ENCODE measurements at places on chromosomes 6 and 20.

GRCh38 chr6:12903246-12903645 lies 186.7 kb downstream of the PHACTR1 start:
- no peak for DNase-seq

DNA sequence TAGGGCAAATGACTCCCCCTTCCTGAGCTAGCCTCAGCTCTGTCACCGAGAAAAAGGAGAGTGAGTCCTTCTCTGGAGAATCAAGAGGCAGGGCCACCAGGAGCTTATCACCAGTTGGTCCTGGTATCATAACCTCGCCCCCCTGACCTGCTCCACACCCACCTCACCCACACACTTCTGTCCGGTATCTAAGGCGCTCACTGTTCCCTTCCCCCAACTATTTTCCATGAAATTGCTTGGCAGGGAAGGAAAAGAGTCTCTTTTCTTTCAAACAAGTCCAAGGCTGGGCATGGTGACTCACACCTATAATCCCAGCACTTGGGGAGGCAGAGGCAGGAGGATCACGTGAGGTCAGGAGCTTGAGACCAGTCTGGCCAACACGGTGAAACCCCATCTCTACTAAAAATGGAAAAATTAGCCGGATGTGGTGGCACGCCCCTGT lies 77.6 kb downstream of the ZMYND8 start:
- DNase-seq = no peak

- DNase-seq = no peak
Measured at GRCh38 chr6:90574610-90575009, 12.3 kb downstream of the MAP3K7 start.

GRCh38 chr6:7153789-7154188 lies 46.0 kb downstream of the RREB1 start:
- DNase-seq = no peak

DNA sequence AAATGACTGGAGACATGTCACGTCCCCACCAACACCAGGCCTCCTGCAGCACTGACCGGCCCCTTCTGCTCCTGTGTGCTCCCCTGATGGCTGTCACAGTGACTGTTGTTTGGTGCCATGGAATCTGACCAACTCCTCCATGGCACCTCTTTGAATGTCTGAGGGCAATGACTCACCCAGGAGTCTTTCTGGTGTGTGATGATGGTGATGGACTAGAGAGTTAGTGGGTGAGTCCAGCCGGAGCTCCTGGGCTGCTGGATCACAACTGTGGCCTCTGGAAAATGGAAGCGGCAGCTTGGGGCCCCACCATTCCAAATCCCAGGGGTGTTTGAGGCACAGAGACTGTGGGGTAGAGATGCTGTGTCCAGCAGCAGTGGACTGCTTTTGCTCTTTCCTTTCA lies 133.3 kb downstream of the TFAP2C start:
- DNase-seq = no peak

- no peak for DNase-seq
Measured at GRCh38 chr20:10670501-10671220, 3.1 kb downstream of the JAG1 start.

DNA sequence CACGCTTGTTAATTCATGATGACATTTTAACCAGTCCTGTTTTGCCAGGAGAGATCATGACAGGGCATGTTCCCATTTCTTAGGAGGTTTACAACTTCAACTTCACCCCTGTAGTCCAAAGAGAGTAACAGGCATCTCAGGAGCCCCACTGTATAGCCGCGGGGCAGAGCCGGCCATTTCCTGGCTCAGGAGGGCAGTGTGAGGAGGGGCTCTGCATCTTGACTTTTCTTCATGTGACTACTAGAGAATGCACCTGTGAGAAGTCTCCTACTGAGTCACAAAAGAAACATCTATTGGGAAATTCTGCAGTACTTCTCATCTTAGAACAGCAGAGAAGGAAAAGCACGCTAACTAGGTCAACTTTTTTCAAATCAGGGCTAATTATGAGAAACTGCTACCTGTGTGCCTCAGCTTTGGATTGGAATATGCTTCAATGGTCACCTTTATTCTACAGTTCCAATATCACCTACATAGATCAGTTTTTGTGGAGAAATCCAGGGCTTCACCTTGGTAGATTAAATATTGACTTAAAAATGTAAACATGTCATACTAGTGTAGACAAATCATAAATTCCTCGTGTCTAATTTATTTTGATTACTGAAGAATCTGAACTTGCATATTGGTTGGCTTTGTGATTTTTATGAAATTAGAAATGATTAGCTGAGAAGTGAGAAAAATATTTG lies 28.6 kb upstream of the SIM1 start:
- DNase-seq = no peak

- peak; percentile 75 for DNase-seq
Measured at GRCh38 chr6:39302669-39303424, 11.4 kb downstream of the KCNK17 start.

DNA sequence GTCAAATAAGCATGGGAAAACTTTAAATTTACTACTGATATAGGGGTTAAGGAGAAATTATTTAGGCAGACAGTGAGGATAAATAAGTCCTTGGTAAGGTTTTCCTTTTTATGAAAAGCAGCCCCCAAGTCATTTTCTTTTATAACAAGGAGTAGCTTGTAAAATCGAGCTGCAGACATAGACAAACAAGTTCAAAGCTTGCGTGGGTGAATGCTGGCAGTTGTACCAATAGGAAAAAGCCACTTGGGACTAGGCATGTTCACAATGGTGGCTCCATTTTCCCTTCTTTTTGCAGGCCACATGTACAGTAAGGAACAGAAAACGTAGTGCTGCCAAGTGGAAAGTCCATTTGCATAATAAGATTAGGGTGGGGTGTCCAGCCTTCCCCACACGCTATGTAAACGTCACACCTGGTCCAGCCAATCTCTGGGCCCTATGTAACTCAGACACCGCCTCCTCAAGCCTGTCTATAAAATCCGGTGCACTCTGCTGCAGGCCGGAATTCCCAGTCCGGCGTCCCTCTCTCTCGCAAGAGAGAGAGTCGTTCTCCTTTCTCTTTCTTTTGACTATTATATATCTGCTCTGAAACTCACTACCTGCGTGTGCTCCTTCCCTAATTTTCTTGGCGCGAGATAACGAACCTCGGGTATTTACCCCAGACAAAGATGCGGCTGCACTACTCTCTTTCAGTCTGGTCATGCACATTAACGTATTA lies 217.1 kb upstream of the MAN1A1 start:
- no peak for DNase-seq

- no peak for DNase-seq
Measured at GRCh38 chr6:51495096-51495495, 592.3 kb downstream of the PKHD1 start.

- DNase-seq = no peak
Measured at GRCh38 chr20:63360850-63361518, at the start of gene CHRNA4. TSS of gene CHRNA4 (minus strand) at chr20:63361349. CDS start at chr20:63361165, 184 bp downstream.

DNA sequence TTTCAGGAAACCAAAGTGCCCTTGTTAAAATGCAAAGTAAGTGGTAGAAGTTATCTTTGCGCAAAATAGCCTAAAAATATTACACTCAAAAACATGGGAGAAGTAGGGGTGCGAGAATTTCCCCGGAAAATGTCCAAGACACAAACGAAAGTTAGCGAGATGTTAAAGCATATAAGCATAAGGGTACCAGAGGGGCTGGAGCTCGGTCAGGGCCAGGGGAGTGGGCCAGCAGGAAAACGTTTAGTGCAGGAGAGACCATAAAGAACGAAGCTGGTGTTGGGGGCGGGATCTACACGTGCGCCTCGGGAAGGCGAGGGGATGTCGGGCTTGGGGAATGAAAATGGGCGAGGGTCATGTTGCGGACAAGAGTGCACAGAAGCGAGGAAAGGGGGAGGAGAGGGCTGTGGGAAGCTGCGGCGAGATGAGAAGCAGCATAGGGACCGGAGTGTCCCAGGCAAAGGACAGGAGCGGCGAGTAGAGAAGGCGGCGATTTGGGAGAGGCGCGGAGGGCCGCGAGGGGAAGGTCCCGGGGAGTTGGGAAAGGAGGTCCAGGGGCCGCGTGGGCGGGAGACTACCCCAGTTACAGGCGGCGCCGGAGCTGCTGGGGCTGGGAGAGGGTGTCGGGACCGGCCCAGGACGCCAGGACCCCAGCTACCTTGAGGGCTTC lies 600 bp downstream of the XPO5 start:
- no peak for DNase-seq

GRCh38 chr6:35993150-35993549 lies 31.3 kb downstream of the SLC26A8 start:
- no peak for DNase-seq

DNA sequence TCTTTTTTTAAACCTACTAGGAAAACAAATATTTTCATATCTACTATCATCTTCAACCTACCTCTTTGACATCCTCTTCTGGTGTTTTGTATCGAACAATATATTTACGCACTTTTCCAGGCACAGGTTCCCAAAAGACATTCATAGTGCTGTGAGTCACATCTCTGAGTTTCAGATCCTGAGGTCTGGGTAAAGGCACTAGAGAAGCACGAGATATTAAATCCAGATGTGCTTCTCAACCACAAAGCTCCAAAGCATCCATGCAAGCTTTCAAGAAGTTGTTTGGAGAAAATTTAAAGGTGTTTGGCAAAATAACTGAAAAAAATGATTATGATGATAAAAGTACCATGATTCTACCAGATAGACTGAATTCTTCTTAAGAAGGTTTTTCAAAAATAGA lies 62.7 kb downstream of the COL12A1 start:
- no peak for DNase-seq

DNA sequence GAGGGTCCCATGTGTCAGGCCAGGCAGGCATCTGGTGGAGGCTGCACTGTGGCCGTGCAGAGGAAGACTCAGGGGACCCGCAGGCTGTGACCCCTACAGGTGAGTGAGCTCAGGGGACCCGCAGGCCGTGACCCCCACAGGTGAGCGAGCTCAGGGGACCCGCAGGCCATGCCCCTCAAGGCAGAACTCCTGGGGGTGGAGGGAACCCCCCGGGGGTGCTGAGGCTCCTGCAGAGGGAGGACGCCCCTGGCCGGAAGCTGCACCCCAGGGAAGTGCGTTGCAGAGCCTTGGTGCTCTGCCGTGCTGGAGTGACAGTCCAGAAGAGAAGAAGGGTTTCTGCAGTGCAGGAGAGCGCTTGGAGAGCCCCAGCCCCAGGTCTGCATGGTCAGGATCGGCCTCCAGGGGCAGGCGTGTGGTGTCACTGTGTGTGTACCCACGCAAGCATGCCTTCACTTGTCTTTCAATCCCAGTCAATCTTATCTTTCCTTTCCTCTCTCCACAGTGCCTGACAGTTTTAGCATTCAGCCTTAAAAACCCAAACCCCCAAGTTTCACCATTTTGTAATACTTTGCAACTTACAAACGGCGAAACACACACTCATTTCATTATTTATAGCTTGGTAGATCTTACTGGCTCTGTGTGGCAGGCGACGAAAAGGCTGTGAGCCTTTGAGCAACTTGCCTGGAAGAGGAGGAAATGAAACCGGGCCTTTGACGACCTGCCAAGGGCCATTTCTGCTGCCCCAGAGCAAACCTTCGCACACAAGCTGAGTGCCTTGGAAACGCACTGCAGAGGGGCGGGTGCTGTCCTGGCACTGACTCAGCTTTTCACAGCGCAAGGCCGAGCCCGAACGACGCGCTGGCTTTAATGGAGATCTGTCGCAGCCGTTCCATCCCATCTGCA lies 101.4 kb upstream of the AGPAT4 start:
- DNase-seq = no peak
